Amniotic epithelial cell (primary cell): ENCODE measurements at places on chromosomes 3 and 15.

GRCh38 chr3:147872568-147872967, 463.4 kb downstream of the ZIC1 start:
- no peak for DNase-seq

GRCh38 chr3:55795296-55795695, 308.2 kb upstream of the WNT5A start:
- DNase-seq, result no peak

DNA sequence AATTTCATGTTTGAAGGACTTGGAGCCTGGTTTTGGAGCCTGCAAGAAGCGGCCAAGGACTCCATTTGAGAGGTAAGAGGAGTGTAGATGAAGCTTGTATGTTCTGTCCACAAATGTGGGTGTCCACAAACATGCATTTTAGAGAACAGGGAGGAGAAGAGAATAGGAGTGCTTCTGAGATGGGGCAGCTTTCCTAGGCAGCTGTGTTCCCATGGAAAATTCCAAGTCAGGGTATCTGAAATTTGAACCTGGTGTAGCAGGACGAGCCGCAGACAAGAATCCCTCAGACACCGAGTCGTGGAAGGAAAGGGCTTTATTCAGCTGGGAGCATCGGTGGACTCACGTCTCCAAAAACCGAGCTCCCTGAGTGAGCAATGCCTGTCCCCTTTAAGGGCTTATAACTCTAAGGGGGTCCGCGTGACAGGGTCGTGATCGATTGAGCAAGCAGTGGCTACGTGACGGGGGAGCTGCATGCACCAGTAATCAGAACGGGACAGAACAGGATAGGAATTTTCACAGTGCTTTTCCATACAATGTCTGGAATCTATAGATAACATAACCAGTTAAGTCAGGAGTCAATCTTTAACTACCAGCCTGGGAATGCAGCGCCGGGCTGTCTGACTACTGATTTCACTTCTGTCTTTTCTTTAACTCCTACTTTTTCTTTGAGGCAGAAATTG, 71.4 kb upstream of the WDR72 start:
- DNase-seq, result no peak

- DNase-seq, result no peak
Measured at GRCh38 chr3:32410367-32411246, 19.0 kb downstream of the CMTM7 start.

- DNase-seq, result no peak
Measured at GRCh38 chr3:17057321-17057720, 172.6 kb downstream of the PLCL2 start.

DNA sequence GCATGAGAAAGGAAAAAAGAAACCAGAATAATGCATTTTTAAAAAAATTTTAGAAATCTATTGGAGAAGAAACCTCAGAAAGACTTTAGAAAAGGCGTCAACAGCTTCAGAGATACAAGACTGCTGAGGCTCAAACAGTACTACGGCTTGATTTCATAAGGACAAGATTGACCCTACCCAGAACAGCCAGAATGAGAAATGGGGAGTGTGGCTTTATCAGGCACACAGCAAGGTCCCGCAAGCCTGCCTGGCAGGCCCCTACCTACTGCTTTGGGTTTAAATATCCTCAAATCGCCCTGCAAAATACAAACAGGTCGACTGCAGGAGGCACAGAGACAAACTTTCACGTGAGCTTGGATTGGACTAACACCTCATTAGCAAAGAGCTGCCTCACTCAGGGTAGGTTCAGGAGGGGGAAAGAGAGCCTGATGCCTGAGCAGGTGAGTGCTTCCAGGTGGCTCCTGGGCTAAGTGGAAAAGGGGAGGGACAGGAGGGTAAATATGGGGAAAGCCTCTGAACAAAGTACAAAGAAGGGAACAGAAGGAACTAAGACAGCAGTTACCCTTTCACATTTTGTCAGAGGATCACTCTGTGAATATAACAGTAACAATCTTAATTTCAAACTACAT, 87.5 kb downstream of the RORA start:
- DNase-seq, result no peak
